ENCODE measurements at places on chromosomes 11 and 22. TPM values are rescaled to one million over a fixed set of nuclear protein-coding genes. Genes with fewer than 3 reads are reported as not detected.

The C11orf16 gene
- not detected for total RNA-seq

DNA sequence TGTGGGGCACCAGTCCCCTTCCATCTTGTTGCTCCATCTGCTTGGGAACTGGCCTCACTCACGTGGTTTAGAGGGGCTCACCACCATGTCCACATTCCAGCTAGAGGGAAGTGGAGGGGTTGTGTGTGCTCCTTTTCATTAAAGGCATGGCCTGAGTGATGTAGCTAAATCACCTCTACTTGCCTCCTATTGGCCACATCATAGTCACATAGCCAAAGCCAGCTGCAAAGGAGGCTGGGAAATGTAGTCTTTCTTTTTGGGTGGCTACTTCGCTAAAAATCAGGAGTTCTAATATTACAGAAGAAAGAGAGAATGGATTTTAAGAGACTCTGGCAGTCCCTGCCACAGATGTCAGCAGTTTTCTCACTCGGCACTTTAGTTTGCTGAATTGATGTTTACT lies 63.0 kb upstream of the ALX4 start:
- no peak for DNase-seq

- DNase-seq, result no peak
These were observed 600.1 kb downstream of the INSC start for GRCh38 chr11:15714641-15715399.

- no peak for DNase-seq
These were observed 5.5 kb upstream of the DRG1 start for GRCh38 chr22:31393893-31394292.

The ROM1 gene
- total RNA-seq, result 6.1 TPM

DNA sequence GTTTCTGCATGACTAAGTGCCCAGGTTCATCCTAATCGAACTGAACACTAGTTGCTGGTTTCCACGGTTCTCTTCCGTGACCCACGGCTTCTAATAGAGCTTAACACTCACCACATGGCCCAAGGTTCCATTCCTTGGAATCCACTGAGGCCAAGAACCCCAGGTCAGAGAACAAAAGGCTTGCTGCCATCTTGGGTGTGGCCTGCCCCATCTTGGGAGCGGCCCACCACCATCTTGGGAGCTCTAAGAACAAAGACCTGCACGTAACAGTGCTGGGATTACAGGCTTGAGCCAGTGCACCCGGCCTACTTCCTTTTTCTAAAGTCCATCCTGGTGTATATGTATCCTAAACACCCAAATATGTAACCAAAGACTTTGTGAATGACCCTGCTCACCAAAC lies 68.8 kb downstream of the SLC35F2 start:
- DNase-seq, result no peak
